IMR-90 (cell line): ENCODE measurements at places on chromosomes 6 and 20. TPM values are rescaled to one million over a fixed set of nuclear protein-coding genes. Genes with fewer than 3 reads are reported as not detected.
A peak's percentile ranks its signal among the peaks of the same experiment; 100 is the strongest.

GRCh38 chr6:42354702-42355101 lies 97.0 kb downstream of the TRERF1 start:
- peaks cover 14% of the 10 kb centered on the region for H3K4me1 ChIP-seq
- no peak overlapping the region for H3K27ac ChIP-seq
- H3K4me3 ChIP-seq = no peak overlapping the region
- H3K27me3 ChIP-seq = no peaks in the 10 kb centered on the region
- H3K36me3 ChIP-seq = peaks cover 3% of the 10 kb centered on the region

GRCh38 chr20:17838921-17839320 lies 129.7 kb downstream of the SNX5 start:
- peak; percentile 23 for DNase-seq
- H3K4me1 ChIP-seq = peaks cover 33% of the 10 kb centered on the region
- H3K36me3 ChIP-seq = no peaks in the 10 kb centered on the region
- no peak overlapping the region for H3K4me3 ChIP-seq
- H3K27ac ChIP-seq = no peak overlapping the region
- H3K27me3 ChIP-seq = no peaks in the 10 kb centered on the region

- no peaks in the 10 kb centered on the region for H3K4me1 ChIP-seq
- no peak overlapping the region for H3K27ac ChIP-seq
- H3K36me3 ChIP-seq = peaks cover 31% of the 10 kb centered on the region
- H3K4me3 ChIP-seq = no peak overlapping the region
- DNase-seq = no peak
These were observed 4.1 kb upstream of the BPHL start for GRCh38 chr6:3114377-3114776.

GRCh38 chr6:37033819-37034795 lies 28.7 kb downstream of the FGD2 start:
- H3K36me3 ChIP-seq = no peaks in the 10 kb centered on the region
- H3K27me3 ChIP-seq = peaks cover 8% of the 10 kb centered on the region
- DNase-seq = no peak
- no peak overlapping the region for H3K27ac ChIP-seq

DNA sequence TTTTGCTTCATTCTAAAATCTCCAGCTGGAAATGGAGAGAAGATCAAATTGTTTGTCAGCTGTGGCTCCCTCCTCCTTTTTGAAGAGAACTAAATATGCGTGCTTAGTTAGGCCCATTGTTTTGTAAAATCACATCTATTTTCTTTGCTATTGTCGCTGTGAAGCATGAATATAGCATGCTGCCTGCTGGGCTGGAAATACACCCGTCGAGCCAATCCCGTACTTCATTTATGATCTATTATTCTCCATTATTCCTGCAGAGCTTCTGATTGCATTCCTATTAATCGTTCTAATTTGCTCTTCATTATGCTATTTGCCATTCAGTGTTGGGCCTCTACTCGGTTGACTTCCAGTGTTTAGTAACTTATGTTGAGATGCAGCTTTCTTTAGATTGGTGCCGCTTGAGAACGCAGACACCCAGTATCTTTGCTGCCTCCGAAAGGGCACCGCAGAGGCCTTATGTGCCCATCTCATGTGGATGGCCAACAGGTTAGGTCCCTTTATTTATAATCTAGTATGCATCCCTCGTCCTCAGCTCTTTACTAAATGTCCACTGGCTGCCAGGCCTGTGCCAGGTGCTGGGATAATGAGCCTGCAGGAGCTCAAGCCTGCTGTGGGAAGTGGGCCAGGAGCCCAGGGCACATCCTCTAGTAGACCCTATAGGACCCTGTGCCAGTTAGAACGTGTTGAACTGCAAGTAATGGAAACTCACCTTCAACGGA lies 45.6 kb downstream of the FAM50B start:
- no peaks in the 10 kb centered on the region for H3K4me1 ChIP-seq
- no peak overlapping the region for H3K27ac ChIP-seq
- no peak overlapping the region for H3K4me3 ChIP-seq
- no peaks in the 10 kb centered on the region for H3K36me3 ChIP-seq
- DNase-seq = no peak

DNA sequence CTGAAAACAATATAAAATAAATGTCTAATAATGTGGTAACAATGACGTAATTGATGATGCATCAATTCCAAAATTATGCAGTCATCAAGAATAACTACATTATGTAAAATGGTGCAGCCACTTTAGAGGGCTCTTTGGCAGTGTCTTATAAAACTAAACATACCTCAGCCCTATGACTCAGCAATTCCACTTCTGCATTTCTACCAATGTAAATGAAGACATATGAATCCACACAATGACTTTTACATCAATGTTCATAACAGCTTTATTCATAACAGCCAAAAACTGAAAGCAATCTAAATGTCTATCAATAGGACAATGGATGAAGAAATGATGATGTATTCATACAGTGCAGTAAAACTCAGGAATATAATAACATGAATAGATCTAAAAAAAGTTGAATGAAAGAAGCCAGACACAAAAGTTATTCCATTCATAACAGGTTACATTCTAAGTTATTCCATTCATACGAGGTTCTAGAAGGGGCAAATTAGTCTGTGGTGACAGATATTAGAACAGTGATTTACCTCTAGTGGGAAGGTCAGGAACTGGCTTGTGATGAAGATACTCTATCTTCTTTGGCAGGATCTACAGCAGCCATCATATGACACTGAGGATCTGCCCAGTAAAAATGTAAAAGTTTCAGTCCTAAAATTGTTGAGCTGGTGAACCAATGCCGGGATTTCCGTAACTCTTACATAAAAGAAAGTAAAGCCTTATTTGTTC lies 396.1 kb downstream of the PLCB1 start:
- H3K36me3 ChIP-seq = no peaks in the 10 kb centered on the region
- H3K27ac ChIP-seq = no peak overlapping the region
- DNase-seq = peak; percentile 95

The EMILIN3 gene
- total RNA-seq = under 0.01 TPM in 2 replicates

GRCh38 chr6:157034436-157035230 lies 257.5 kb downstream of the ARID1B start:
- no peak overlapping the region for H3K4me3 ChIP-seq
- H3K27me3 ChIP-seq = no peaks in the 10 kb centered on the region
- no peak overlapping the region for H3K27ac ChIP-seq

The OXT gene
- total RNA-seq = not detected in 2 replicates

The PDYN gene
- not detected in 2 replicates for total RNA-seq

The FAM50B gene
- total RNA-seq = 3.9 and 4.1 TPM in 2 replicates

The STMND1 gene
- not detected in 2 replicates for total RNA-seq

GRCh38 chr20:61938839-61939690 lies 126.6 kb downstream of the TAF4 start:
- H3K36me3 ChIP-seq = no peaks in the 10 kb centered on the region
- H3K27me3 ChIP-seq = peaks cover 5% of the 10 kb centered on the region; the same call in 1 of the 2 replicates
- H3K4me3 ChIP-seq = no peak overlapping the region
- DNase-seq = no peak
- no peak overlapping the region for H3K27ac ChIP-seq
- H3K4me1 ChIP-seq = no peaks in the 10 kb centered on the region
